AG04449 (cell line): ENCODE measurements at places on chromosomes 13 and 19.

DNA sequence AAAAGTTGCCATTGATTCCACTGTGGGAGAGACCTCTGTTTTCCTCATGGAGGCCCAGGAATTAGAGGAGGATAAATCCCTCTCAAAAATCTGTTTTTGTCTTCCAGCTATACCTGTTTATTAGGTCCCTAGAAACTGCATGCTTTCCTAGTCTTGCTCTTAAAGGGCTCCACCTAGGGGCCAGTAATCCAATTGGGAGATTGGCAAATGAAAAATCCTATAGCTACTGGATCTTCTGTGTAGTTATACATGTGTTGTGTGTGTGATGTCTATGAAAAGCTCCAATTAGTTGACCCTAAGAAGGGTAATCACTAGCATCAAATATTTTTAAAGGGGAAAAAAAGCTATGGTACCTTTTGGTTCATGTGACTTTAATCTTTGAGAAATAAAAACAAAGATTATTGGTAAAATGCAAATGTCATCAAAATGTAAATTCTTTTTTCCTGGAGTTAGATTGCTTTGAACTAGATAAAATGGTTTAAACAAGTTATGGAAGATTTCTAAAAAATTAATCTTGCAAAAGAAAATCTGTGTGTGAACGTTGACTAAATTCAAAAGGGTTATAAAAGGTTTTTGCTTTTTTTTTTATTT, 63.4 kb upstream of the C1QTNF9B start:
- DNase-seq: no peak

DNA sequence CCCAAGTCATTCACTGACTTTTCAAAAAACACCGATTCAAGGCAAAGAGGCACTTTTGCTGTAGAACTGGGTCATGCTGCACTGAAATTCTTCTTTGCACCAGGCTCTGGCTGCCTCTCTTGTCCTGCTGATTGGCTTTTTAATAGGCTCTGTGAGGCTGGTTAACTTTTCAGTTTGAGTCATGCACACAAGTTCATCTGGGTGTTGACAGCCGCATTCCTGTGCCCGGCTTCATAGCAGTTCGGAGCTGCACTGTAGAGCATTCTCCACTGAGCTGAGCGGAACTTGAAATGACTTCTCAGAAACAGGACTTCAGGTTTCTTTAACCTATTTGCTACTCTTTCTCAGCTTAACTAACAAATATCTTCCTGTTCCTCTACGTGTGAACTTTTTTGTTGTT, 978.3 kb downstream of the UQCRFS1 start:
- no peak for DNase-seq

DNA sequence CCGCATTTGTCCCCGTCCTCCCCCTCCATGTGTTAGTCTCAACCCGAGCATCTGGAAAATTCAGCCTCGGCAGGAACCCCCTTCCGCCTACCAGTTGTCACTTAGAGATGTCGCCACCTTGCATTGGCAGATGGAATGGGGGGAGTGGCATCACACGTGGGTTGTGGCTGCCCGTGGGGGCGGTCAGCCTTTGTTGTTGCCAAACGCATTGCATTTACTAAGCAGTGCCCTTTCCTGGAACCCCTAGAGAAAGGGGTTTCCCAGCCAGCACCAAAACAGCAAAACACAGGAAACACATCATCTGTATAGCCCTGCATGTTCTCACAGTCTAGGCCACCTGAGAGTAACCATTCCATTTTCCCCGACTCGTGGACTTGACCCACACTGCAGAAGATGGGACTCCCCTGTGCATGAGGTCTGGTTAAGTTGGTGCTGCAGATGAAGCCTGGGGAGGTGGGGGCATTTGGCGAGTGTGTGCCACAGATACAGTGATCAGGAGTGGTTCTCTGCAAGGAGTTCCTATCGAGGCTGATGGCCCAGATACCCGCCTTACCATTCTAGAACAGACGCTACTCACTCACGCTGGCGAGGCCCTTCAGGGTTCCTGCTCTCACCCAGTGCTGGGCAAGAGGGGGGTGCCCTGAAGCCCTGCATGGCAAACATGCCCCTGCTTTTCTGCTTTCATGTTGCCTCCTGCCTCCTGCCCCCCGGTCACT, 38.3 kb downstream of the TMED1 start:
- no peak for DNase-seq

GRCh38 chr13:66952507-66952906, 277.6 kb downstream of the PCDH9 start:
- DNase-seq: no peak

DNA sequence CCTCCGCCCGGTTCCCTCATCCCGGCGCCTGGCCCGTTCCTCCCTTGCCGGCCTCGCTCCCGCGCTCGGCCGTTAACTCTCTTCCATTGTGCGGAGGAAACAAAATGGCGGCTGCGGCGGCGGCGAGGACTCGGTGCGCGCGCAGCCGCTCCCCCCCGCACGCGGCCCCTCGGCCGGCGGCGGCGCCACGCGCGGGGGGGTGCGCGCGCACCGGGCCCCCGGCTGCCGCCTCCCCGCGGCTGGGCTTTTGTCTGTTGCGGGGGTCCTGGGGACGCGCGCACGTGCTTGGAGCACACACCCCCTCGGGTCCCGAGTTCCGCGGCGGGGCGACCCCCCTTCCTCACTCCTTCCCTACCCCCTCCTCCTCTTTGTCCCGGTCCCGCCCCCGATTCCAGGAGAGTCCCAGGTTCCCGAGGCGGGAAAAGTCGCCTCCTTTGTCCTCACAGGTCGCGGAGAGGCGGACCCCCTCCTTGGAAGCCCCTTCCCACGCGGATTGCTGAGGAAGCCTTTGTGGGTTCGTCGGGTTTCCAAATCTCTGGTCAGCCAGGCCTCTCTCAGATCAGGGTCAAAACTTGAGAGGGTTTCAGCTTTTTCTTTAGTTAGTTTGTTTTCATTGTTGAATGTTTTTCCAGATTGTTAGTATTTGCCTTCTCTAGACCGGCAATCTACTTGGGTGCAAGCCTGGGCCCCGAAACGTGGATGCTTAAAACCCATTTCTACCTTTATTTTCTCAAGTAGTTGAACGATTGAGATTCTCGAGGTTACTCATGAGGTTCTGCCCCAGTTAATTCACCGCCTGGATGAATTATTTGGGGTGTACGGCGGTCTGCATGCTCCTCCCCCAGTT, 687 bp downstream of the ILF3 start:
- DNase-seq: no peak

GRCh38 chr19:51091126-51091525, 8.4 kb upstream of the KLK14 start:
- no peak for DNase-seq

DNA sequence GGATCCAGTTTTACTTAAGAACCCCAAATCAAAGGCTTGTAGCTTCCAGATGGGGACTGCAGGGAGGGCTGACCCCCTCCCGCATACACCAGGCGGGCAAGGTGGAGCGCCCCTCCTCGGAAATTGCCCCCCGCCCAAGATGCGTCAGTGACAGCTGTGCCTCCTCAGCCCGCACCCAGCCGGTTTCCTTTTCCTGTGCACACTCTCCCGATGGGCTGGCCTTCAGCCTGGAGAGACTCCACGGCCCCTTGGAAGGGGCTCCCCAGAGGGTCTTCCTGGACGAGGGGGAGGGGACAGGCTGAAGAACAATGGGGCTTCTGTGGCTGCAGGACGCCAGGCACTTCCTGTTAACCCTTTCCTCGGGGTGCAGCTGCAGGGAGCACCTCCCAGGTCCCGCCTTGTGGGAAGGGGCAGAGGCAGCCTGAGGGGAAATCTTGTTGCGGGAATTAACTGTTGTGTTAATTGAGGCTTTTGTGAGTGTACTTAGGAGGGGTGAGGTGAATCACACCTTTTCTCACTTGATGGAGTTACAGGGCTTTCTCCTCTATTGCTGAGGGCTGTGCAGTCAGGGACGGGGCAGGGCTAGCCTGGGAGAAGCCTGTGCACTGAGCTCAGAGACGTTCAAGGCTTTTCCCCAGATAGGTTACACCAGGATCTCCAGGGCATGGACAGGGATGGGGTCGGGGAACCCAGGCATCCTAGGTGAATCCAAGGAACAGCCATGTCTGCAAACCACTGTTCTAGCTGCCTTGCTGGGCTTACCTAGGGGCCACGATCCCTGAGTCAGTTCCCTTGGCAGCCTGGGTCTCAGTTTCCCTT, 14.3 kb downstream of the IER2 start:
- no peak for DNase-seq

DNA sequence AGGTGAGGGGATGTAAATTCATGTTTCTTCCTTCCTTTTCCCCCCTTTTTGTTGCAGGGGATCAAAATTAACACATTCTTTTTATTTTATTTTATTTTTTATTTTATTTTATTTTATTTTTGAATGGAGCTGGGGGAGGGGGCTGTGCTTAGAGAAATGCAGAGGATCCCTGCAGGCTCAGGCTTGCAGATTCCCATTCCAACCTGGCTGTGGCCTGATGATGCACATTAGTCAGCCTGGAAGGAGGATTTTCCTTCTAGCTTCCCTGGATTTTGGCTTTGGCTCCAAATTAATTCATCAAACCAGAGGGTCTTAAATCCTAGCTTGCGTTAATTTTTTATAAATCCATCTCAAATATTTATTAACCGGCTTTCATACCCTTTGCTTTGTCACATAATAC, 67.0 kb downstream of the FREM2 start:
- no peak for DNase-seq

DNA sequence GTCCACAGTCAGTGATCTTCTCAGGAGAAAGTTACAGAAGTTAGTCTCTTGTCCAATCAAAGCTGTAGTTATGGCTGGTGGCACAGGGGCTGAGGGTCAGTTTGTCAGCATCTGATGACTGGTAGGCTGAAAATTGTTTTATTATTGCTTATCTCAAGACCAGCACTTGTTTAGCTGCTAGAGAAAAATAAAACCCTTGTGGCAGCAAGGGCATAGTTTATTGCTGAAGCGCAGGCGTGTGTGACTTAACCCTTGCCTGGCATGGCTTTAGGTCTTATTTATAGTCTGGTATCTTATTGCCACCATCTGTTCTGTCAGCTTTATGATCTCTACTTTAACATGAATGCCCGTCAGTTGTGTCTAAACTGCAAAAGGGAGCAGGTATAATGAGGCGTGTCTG, 154.7 kb downstream of the USP12 start:
- no peak for DNase-seq

GRCh38 chr13:33743438-33744368, 74.2 kb upstream of the RFC3 start:
- no peak for DNase-seq

GRCh38 chr13:103229674-103230073, 163.5 kb upstream of the SLC10A2 start:
- DNase-seq: no peak

GRCh38 chr13:114054264-114054663, 78.2 kb downstream of the RASA3 start:
- no peak for DNase-seq

DNA sequence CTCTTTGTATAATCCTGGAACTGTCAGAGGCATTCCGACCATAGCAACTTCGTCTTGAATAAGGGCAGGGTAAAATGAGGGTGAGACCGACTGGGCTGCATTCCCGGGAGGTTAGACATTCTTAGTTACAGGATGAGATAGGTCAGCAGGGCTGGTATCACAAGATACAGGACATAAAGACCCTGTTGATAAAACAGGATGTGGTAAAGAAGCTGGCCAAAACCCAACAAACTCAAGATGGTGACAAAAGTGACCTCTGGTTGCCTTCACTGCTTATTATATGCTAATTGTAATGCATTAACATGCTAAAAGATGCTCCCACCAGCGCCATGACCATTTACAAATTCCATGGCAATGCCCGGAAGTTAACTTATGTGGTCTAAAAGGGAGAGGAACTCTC, 27.7 kb upstream of the MBNL2 start:
- DNase-seq: peak; percentile 26

DNA sequence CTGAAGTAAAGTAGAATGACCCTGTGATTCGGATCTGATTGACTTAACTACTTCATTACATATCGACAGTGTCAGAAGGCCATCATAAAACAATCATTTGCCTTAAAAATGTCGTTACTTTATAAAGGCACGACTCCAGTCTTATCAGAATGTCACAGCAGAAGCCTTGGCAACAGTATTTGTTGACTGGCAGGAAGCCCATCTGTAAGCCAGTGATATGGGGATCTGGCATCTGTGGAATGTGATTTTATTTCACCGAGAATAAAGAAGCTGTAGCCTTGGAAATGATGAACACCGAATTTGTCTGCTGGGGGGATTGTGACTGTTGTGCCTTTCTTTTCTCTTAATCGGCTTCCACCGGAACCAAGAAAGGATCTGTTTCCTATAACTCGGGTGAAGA, 362.5 kb downstream of the TDRD3 start:
- no peak for DNase-seq

DNA sequence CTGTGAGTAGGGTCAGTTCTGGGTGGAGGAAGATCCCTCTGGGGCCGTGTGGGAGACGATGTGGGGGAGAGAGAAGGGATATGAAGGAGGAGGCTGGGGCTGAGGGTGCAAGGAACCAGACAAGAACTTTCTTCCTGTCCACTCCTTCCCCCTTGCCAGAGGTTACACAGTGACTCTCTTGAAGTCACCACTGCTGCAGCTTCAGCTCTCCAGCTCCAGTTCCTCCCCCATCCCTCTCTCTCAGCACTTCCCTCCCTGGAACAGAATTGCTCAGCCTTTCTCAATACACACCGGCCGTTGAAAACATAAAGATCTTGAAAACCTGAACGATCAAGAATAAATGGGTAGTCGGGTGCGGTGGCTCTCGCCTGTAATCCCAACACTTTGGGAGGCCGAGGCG, 5.1 kb downstream of the ZSWIM9 start:
- DNase-seq: no peak

DNA sequence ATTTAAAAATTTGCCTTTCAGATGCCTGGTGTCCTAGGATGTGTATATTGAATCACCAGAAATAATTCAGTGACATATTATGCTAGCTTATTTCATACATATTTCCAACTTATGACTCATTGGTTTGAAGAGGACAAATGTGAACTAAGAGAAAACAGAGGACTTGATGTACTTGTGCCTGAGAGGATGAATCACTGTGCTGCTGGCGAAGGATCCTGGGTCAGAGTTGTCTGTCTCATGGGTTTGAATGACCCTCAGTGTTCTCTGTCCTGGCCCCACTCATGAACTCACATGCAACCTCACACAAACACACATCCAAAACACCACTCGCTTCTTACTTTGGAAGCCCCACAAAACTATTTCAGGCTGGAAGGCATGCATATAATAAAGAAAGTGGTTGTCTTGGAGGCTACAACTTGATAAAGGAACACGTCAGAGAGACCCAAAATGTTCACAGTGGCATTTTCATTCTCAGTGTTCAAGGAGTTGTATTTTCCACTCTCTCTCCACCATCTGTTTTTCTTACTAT, 129.0 kb upstream of the SPRY2 start:
- no peak for DNase-seq
